ENCODE measurements at places on chromosomes 4 and X.

- DNase-seq, result no peak
Measured at GRCh38 chrX:118499295-118499694, 3.7 kb downstream of the DOCK11 start.

DNA sequence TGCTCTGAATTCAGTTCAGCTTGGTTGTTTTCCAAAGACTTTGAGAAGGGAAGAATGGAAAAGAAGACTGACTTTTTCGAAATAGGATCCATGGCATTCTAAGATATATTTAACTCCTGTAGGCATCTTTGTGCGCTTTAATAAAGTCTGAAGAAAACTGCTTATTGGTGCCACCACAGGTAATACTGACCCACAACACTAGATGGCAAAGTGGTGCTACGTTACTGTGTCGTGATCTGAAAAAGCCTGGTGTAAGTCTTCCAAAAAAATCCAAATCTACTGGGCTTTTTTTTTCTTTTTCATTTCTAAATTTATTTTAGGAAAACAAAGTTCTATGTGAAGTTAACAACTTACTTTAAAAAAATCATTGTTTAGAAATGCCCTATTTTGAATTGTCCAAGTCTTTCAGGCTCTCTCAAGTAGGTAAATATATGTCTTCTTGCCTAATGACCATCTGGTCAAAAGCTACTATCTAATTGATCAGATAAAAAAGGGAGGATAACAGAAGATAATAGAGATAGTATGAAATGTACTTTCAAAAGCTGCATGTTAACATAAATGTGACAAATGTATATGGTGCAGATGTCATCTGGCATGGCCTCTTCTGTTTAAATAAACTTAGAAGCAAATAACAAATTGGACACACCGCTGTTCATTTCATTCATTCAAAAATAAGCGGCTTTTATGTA is 47.0 kb upstream of the MID1IP1 start:
- peak; percentile 11 for DNase-seq

GRCh38 chrX:154032653-154033052 is 13.0 kb upstream of the IRAK1 start:
- DNase-seq, result no peak

DNA sequence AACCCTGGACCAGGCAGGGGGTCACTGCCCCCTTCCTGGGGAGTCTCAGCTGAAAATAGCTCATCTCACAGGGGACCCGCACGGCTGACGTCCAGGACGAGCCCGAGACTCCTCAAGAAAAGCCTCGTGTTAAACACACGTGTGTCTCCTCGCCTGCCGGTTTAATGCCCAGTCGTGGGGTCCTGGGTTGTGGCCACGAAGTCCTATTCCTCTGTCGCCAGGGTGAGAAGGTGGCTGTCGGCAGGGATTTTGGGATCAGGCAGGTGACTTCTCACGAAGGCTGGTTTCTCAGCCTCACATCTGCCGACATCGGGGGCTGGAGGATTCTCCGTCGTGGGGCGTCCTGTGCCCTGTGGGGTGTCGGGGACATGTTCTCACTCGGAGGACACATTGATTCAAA is 44.3 kb upstream of the PPP2R3B start:
- no peak for DNase-seq

- no peak for DNase-seq
Measured at GRCh38 chrX:42902513-42902912, 124.5 kb upstream of the PPP1R2C start.

DNA sequence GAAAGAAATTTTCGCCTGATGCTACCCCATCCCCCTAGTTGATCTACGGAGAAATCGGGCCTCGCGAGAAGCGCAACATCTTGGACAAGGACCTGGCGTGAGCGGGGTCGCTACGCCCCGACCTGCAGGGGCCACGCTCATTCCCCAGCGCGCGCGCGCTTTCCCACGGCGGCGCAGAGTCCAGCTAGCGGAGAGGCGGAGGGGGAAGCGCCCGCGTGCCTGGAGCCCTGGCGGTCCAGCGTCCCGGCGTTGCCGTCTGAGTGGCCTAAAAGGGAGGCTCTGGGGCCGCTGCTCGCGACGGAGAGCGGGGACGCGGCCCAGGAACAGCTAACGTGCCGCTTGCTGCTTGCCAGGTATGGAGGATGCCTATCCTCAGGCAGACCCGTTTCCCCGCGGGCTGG is 6.0 kb upstream of the SOX3 start:
- no peak for DNase-seq

- DNase-seq, result peak; percentile 16
Measured at GRCh38 chr4:76634220-76634619, 199.2 kb downstream of the SHROOM3 start.

DNA sequence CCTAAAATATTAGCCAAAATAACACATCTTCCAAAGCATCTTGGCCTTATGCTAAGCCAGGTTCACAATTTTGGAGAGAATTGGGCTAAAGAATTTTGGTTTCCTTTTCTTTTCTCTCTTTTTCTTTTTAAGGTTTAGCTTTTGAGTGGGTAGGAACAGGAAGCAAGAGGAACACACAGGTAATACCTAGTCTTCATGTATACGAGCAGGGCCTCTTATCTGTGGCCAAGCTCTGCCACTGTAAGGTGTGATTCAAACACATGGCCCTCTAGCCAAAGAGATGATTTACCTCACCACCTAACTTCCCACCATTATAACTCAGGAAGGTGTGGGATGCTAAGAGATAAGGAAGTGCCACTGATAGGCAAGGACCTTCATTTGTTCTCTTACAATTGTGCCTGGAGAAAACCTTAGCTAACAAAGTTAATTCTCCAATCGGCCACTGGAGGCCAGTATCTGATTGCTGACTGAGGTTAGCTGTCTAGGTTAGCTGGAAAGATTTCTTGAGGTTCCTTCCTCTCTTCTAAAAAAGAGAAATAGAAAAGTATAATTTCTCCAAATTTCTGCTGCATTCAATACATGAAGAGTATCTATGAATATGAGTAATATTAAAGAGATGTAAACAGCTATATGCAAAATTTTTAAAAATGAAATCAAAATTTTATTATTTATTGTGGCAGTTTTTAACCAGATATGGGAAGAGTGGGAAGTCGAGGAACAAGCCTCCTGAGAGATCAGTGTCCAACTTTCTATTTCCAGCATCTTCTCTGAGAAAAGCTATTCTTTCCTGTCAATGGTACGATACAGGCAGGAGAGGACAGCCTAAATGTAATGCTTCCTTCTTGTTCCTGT is 30.1 kb upstream of the BBS7 start:
- DNase-seq, result peak; percentile 36

- no peak for DNase-seq
Measured at GRCh38 chrX:48890934-48891401, 6.6 kb downstream of the TIMM17B start.

GRCh38 chr4:73055241-73055897 is 14.1 kb downstream of the COX18 start:
- DNase-seq, result no peak

DNA sequence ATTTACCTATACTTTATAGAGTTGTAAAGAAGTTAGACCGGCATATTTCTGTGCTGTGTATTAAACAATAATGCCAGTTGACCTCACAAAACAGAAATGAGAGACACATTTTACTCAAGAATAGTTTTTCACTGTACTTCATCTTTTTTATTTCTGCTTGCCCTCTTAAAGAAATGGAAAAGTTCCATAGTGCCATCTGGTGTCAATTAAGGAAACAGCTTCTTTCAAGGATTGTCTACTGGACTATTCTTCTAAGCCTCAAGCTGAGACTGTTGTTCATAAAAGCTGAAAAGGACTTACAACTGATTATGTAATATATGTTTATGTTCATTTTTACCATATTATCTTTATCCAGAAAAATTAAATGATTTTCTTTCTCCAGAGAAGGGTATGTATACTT is 1523.7 kb downstream of the ARAP2 start:
- no peak for DNase-seq

DNA sequence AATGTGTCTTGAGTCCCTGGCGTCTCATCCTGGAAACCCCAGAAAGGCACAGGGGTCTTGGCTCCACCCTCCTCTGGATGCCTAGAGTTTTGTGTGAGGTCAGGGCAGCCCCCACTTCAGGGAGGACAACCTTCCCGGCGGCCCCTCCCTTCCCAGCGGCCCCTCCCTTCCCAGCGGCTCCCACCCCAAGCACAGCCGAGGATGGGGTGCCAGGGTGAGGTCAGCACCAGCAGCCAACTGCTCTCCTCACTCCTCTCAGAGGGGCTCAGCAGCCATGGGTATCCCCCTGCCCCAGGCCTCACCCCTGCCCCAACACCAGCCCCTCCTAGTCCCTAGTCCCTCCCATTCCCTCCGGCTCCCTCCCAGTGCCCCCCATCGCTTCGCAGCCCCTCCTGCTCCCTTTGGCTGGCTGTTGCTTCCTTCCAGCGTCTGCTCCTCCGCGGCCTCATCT is 17.4 kb downstream of the DGKQ start:
- DNase-seq, result no peak

DNA sequence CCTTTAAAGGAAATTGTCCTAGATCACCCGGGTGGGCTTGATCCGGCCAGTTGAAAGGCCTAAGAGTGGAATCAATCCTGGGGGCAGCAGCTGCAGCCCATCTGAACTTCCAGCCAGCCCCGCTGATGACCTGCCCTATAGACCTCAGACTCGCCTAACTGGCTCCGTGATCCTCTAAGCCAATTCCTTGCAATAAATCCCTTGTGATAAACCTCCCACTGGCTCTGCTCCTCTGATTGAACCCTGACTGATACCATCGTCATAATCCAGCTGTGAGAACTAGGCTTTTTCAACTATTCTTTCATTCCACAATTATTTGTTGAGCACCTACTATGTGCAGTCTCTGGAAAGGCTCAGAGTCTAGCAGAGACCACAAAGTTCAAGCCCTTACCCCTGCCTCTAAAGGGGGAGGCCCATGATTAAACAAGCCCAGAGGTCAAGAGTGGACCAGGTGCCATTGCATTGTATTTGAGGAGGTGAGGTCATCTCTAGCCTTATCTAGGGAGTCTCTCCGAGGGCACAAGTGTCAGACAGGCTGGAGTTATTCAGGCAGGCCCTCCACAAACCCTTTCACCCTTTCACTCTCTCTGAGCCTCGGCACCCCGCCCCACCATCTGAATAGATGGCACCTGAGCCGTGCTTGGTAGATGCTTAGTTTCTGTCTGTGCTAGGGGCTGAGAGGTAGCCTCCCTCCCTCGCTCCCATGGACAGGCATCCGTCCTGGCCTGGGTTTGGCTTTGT is 20.5 kb upstream of the GPR78 start:
- no peak for DNase-seq

DNA sequence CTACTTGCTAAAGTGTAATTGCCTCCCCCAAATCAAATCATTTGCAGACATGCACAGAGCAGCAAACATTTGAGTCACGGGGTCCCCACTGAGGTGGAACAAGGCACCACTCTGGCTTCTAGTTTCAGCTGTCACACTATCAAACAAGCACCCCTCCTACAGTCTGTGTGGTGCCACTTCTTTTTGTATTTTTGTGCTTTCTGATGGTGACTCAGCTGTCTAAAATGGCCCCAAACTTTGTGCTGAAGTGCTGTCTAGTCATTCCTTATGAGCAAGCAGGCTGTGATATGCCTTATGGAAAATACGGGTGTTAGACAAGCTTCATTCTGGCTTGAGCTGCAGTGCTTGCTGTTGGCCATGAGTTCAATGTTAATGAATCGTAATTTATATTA is 15.4 kb downstream of the IGFBP7 start:
- DNase-seq, result no peak

- DNase-seq, result no peak
Measured at GRCh38 chr4:5217421-5217820, 166.1 kb downstream of the STK32B start.

All from AG04450 (cell line).